ENCODE measurements at places on chromosomes 7 and 10.

- DNase-seq = no peak
Measured at GRCh38 chr10:78215645-78216044, 182.0 kb downstream of the RPS24 start.

DNA sequence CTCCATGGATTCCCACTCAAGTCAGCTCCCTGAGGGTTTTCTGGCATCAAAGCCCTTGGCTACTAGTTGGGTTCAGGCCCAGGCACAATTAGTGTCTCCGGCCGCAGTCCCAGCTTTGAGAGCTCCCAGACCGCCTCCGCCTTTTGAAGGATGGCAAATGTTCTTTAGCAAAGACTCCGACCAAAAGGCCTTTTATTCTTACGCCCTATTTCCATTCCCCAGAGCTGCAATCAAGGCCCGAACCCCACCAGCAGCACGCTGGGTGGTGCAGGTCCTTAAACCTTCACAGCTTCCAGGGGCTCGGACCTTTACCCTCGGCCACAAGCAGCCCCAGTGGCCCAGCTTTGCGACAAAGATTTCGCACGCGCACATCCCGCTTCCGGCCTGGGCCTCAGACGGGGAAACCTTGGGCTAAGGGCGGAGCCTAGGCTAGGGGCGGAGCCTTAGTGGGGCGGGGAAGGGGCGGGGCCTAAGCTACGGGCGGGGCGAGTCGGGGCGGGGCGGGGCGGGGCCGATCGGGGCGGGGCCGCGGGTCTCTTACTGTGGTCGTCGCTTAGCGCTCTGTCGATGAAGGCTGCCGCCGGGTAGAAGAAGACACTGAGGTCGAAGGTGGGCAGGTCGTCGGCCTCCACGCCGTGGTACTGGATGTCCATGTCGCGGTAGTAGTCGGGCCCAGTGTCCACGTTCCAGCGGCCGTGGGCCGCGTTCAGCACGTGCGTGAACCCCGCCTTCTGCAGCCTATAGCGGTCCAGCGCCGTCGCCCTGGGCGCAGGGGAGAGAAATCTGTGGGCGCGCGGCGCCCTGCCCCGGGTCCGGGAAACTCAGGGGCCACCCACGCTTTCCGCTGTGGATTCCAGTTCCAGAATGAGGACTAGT lies 68.0 kb upstream of the SAMD8 start:
- no peak for DNase-seq

- no peak for DNase-seq
Measured at GRCh38 chr10:30701451-30702173, 72.1 kb upstream of the LYZL2 start.

DNA sequence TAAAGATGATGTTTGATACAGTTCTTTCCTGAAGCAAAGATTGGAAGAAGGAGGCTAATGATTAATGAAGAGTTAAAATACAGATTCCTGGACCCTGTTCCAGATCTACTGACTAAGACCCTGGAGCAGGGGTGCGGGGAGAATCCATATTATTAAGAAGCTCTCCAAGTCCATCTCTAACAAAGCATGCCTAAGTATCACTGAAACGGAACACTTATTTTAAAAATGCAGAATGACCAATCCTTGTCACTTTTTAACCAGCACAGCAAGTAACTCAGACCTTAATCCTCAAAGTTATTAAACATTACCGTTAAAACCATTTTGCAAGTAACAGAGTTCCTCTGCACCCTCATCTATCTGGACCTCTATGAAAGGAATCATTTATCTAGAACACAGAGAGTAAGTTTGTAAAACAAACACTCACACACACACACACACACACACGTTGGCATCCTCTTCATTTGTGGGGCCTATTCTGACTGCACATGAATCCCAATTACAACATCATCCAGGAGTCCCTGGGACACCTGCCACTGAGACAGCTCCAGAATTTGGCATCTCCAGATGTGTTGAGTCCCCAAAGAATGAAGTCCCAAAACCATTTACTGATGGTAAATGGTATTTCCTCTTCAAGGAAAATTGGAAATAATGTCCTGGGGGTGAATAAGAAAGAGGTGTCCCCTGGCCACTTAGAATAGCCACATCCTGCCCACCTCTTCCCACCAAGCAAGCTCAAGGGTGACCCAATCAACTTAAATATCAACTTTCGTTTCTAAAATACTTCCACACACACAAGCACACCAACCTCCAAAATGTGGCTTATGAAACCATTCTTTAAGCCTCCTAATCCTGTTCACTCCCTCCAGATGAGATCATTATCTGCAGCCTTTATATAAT lies 117.5 kb downstream of the PARD3 start:
- DNase-seq = no peak

DNA sequence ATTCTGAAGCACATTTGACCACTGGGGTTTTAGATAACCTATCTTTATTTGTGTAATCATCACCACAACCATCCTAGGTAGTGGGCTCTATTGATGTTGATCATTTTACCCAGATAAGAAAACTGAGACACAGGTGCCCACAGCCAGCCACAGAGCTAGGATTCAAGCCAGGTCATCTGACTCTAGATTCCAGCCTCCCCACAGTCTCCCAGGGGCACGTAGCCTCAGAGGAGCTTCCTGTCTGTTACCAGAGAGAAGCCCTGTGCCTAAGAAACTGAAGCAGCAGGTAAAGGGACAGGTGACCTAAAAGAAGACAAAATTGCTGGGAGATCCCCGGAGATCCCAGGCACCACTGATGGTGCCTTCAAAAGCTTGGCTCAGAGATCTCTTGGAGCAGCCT lies 55.8 kb downstream of the ALOX5 start:
- no peak for DNase-seq

DNA sequence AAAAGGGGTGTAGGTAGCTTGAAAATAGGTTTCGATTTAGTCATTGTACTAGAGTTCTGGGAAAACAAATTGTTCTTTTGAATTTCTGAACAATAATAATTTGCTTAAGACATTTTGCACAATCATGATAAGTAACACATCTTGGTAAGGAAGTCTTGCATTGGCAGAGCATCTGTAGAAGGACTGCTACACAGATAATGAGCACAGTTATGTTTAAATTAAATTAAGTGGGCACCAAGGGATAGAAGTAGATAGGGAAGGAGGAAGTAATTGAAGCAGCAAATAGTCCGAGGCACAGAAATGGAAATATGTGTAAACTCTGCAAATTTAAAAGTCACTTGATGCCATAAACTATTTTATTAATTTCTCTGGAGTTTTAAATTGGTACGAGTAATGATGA lies 122.4 kb downstream of the CHN2 start:
- DNase-seq = no peak
